GM20000 (cell line): ENCODE measurements at places on chromosomes 7 and 10.

DNA sequence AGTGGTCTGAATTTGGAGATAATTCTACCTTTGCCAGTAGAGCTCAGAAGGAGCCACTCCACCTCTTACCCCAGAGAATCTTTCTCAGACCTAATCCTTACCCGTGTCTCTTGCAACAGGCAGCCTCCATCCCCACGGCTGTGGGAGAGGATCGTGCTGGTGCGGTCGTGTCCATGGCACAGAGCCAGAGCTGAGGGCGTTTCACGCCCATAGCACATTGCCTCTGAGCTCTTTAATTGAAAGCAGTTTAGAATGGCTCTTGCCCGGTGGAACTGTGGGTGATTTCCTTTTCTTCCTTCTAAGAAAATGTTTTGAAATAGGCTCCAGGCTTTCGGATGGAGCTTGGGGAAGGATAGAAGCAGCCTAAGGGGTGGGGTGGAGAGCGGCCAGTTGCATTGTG lies 41.5 kb downstream of the PRF1 start:
- no peak for DNase-seq

DNA sequence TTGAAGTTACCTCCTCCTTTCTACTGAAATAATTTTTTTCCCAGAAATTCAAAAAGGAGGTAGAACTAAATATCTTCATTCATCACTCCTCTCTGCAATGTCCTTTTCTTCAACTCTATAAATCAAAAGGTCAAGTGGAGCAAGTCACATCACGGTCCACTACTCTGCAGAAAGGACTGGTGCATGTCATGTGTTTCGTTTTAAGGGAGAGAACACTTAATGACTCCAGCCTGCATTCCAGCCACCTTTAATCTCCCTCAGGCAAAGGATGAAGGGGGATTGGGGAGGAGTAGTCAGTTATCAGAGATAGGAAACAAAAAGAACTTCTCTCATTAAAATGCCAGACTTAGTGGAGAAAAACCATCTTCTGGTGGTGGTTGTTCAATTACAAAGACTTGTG lies 78.9 kb downstream of the ANK3 start:
- DNase-seq: no peak

- no peak for DNase-seq
These were observed 40.5 kb upstream of the RABGEF1 start for GRCh38 chr7:66699998-66700397.

- DNase-seq: no peak
These were observed 718 bp downstream of the DYNC2I1 start for GRCh38 chr7:158856883-158857668.

DNA sequence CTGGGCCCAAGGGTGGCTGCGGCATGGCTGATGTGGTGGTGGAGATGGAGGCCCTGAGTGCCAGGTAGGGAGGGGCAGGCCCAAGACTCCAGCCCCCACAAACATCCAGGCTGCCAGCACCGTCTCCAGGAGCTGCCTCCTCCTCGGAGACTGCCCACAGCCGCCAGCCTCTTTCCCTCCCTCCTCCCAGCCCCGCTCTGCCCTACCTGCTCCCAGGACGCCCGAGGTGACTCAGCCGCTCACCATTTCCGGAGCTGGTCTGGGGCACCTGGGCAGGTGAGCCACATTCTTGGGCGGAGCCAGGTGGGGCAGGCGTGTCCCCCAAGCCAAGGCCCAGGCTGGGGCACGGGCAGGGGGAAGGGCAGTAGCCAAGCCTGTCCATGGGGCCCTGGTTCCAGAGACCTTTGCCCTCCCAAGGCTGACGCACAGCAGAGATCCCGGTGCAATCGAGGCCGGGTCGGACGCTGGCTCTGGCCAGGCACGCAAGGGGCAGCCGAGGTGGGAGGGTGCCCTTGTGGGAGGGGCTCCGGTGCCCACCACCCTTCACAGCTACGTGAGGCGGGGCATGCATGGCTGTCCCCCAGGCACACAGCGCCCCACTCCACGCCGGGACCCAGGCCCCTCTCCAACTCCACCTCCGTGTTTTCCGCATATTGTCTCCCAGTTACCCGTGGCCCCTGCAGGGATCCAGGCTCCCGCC lies 8.8 kb downstream of the ADAP1 start:
- DNase-seq: no peak

GRCh38 chr7:134165252-134165651 lies 38.1 kb downstream of the LRGUK start:
- no peak for DNase-seq

DNA sequence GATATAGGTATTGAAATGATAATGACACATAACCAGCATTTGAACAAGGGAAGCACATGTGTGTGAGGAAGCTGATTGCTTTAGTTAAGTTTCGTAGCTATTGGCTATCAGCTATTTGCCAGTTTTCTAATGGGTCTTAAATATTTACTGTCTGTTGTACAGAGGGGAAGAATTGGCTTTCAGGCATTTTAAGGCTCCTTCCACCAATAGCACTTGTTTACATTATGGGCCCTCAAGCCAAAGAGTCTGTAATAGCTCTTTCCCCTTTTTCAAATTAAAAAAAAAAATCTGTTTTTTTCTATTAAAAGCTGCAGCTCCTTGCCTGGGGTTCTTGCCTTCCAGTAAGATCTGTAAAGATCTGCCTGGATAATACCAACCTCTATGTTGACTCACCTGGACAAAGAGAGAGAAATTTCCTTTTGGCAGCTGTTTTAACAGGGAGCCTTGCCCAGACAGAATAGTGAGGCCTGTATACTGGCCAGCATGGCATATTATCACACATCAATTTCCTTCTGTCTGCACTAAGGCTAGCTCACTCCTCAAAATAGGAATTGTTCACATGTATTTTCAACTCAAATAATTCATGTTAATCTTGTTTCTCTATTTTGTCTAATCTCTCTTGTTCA lies 104.7 kb upstream of the LRGUK start:
- no peak for DNase-seq

DNA sequence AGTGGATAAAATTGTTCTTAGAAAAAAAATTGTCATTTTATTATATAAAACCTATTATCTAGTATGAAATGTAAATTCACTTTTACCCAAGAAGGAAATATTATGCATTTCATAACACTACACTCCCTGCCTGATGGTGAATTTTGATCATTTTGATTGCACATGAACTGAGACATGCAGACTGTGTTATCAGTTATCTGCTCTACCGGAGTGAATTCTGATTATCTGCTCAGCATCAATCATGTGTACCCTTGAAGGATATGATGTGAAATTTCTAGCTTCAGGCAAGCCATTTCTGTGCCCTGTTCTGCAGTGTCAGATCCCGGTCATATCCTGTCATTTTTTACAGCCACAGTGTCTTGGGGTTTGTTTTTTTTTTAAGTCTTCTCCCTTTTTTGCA lies 85.0 kb upstream of the FGL2 start:
- DNase-seq: no peak

DNA sequence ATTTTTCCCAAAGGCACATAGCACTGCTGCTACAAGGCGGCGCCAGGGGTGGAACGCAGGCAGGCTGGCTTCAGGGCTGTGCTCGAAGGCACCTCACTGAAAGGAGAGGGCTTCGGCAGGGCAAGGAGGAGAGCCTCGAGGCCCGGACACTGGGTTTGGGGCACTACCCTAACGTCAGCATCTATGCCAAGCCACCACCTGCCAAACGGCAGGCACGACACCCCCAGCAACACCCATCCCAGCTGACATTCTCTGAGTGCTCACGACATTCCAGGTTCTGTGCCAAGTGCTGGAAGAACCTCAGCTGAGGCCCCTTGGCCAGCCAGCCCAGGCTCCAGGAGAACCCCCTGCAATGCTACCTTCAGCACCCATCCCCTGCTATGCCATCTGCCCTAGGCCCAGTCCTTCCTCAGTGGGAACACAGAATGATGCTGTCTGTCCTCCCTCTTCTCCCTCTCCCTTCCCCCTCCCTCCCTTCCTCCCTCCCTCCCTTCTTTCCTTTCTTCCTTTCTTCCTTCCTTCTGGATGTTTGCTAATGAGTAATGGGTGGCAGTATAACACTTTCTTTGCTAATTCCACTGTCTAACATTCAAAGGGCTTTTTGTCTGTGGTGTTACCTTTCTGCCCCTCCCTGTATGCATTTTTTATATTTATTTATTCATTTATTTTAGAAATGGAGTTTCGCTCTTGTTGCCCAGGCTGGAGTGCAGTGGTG lies 24.3 kb downstream of the ZCCHC24 start:
- DNase-seq: no peak

- DNase-seq: no peak
These were observed 116.1 kb downstream of the INSYN2A start for GRCh38 chr10:127080317-127080716.

GRCh38 chr7:120813546-120814252 lies 44.2 kb downstream of the TSPAN12 start:
- DNase-seq: no peak

DNA sequence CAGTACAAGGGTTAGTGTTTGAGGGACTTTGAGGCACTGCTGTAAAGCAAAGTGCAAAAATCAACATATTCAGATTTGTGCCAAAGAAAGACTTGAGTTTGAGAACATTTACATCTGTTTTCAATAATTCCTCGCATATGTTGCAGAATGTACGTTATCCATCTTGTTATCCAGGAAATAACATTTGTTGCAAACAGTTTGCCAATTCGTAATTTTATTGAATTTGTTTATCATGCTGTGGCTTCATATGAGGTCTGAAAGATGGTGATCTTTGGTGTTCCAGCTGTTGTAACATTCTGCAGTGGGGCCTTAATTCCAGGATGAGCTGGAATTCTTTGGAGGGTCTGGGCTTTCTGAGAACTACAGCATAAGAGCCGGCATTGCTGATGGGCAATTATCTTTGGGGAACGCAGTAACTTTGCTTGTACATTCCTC lies 396.2 kb downstream of the LRMDA start:
- DNase-seq: no peak

- no peak for DNase-seq
These were observed 360.0 kb upstream of the IGFBP3 start for GRCh38 chr7:46281071-46281470.

DNA sequence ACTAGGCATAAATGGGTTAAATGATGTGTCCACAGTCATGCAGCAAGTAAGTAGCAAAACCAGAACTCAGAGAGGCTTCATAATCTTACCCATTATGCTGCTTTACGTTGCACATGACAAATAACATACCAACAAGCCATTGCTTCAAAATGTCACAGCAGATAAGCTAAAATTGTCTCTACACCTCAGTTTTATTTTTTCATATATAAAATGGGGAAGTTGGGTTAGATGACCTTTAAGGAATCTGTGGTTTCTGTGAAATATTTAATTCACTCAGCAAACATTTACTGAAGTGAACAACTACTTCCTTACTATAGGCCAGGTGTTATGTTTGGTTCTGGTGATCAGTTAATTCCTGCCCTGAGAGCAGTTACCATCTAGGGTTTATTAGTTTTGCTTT lies 2.2 kb upstream of the ASCC1 start:
- no peak for DNase-seq

DNA sequence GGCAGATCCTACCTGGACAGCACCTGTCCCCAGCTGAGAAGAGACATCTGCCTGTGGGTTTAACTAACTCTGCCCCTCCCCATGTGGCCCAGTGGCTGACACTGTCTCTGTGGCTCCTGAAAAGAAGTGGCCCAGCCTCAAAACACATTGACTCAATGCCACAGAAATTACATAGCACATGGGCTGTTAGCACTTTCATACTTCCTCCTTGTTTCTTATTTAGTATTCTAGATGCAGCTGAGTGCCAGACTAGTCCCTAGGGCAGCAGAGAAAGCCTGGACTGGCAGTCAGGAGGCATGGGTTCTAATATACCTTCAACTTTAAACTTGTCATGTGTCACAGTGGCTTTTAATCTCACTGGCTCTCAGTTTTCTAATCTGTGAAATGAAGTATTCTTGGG lies 171.0 kb downstream of the TRIL start:
- DNase-seq: no peak

DNA sequence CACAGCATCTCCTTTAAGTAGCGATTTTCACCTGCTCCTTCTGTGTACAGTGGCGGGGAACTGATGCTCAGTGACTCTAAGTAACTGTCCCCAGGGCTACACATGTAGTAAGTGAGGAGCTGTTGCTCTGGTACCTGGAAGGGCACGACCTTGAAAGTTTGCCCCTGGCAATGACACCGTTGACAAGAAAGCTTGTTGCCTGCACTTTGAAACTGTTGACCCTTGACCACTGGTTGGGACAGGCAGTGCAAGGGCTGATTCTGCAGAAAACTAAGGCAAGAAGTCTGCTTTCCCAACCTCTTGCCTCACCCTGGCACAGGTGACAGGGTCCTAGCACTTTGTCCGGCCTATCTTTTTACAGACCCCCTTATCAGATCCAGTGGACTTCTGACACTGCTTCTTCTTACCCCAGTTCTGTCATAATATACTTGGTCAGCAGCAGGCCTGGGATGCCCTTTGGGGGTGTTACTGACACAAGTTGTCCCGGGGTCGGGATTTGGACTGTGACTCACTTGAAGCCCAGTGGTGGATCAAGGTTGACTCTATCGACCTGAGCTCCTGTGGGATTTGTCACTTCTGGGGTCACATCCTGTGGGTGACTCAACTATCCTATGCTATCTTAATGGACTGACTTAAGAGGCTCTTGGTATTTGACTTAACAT lies 5.8 kb downstream of the ACSL5 start:
- no peak for DNase-seq

- no peak for DNase-seq
These were observed 2.4 kb downstream of the TRA2A start for GRCh38 chr7:23529262-23529859.

DNA sequence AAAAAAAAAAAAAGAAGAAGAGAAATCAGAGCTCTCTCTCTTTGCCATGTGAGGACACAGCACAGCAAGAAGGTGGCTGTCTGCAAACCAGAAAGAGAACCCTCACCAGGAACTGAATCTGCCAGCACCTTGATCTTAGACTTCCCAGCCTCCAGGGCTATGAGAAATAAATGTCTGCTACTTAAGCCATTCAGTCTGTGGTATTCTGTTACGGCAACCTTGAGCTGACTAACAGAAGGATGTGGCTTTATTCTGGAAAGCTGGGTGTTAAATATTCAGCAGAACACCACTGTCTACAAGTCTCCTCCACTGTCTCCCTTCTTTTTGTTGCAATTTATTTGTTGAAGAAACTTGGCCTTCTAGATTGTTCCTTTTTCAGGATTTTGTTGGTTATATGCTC lies 5.0 kb downstream of the COL26A1 start:
- DNase-seq: no peak

GRCh38 chr10:47046321-47047126 lies 135.3 kb downstream of the PTPN20 start:
- DNase-seq: no peak
